ENCODE measurements at places on chromosomes 3 and 15.

GRCh38 chr3:152550284-152550683 is 281.6 kb downstream of the MBNL1 start:
- no peak for DNase-seq

GRCh38 chr15:82093774-82094211 is 48.0 kb upstream of the MEX3B start:
- no peak for DNase-seq

DNA sequence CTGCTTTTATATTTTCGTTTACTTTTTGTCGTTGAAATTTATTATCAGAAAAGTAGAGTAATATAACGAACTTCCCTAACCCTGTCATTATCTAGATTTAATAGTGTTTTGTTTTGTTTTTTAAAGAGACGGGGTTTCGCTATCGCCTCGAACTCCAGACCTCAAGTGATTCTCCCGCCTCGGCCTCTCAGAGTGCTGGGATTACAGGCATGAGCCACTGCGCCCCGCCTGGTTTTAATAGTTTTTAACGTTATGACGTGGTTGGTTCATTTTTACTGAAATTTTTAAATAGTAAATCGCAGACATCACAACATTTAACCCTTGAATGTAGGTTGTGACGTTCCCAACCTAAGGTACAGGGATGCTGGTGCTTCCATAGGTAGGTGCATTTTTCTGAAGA is 1.0 kb downstream of the NGRN start:
- DNase-seq = no peak

GRCh38 chr3:26505399-26505798 is 117.2 kb upstream of the LRRC3B start:
- DNase-seq = no peak

- no peak for DNase-seq
These were observed 70.7 kb downstream of the C3orf70 start for GRCh38 chr3:185082149-185082548.

GRCh38 chr15:58909616-58910015 is 23.9 kb downstream of the SLTM start:
- no peak for DNase-seq

- no peak for DNase-seq
These were observed 131.6 kb upstream of the NECTIN3 start for GRCh38 chr3:110940055-110940454.

DNA sequence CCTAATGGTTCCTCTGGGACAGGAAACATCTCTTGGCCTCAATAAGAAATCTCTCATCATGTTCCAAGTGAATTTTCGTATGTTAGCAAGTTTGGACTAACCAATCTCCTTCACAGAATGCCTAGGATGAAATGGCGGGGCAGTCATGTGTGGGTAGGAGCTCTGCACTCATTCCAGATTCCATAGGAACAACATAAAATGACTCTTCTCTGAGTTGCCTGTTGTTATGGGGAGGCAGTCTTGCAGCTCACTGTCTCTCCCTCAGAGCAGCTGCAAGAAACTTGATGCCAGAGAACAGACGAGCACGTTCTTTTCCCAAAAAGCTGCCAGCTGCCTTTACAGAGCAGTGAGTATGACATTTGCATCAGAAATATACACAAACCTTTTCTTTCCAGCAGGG is 34.1 kb downstream of the SPATA12 start:
- DNase-seq = no peak

DNA sequence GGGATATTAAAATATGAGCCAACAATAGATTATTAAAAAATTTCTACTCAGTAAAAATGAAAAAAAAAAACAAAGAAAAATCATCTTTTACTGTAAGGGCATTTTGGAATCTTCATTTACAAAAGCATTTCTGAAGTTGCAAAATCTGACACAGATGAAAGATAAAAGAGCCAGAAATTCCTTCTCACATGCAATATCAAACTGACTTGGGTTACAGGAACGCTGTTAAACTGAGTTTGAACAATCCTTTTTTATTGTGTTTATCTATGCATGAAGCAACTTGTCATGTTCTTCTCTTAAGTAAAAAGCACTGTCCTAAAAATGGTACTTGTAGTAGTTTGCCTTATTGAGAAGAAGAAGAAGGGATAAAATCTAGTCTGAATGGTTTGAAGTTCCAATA is 468.5 kb upstream of the KCNMB2 start:
- DNase-seq = no peak

GRCh38 chr15:101255615-101256241 is 3.9 kb upstream of the CHSY1 start:
- no peak for DNase-seq
